ENCODE measurements at places on chromosomes 2 and 18.
A peak's percentile ranks its signal among the peaks of the same experiment; 100 is the strongest.

- no peak for DNase-seq
Measured at GRCh38 chr2:29373870-29374269, 258.7 kb downstream of the CLIP4 start.

DNA sequence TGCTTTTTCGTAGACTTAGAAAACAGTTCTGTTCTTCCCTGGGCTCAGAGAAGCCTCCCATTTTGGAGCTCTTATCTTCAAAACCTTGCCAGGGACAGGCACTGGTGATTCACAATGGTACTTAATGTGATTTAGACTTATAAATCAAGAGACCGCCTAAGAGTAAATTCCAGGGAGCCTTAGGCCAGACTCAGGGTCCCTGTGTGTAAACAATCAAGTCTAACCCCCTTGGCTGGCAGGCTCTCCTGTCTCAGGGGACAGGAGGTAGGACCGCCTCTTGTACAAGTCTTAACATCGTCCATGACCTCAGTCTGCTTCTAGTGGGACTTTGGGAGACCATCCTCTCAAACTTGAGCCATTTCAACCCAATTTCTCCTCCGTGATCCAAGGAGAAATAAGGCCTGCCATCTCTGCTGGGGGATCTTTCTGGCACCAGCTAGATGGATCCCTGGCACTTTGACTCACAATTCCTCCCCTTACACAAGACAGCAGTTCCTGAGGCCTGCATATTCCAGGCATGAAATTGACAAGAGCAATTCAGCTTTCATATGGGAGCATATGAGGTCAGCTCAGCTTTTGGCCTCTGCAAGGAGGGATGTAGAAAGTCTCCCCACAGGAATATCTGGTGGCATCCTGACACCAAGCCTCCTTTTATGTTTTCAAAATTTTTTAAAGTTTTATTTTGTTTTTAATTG, 487.0 kb downstream of the TNS1 start:
- DNase-seq = no peak

DNA sequence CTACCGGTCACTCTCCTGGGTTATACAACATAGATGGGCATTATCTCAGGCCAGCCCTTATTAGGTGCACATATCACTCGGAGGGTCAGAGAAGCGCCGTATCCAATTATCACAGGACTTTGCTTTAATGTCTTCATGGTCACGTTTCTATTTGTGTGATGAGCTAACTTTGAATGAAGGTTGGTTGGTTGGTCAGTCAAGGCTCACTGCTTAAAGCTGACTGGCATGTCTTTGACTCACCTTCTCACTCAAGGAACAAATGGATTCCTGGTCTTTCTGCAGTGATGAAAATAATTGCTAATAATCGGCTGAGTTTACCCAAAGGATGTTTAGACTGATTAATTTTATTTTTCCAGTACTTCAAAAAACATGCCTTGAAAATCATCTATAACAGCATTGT, 39.7 kb downstream of the COLEC12 start:
- no peak for DNase-seq

DNA sequence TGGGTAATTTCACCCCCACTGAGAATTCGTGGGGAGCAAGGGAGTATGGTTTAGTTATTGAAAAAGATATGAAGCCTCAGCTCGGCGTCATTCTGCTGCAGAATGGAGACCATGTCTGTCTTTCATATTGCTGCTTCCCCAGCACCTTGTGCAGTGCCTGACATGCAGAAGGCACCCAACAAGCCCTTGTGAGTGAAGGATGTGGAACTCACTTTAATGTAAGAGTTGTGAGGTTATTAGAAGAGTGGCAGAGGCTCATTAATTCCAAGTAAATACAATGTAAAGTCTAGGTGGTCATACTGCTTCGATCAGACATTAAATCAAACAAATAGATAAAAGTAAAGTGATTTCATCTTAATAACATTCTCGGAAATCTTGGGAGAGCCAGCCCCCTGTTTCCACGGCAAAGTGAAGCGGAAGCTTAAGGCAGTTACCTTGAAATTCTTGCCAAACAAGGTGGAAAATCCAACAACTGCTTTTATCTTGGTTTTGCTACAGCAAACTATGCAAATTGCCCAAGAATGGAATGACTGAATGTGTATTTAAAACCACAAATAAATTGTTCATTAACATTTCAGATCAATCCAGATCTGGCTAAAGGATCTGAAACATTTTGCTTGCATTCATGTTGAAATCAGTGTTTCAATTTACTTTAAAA, 9.6 kb downstream of the CFAP221 start:
- DNase-seq = no peak

- DNase-seq = no peak
Measured at GRCh38 chr2:126749537-126749936, 93.6 kb downstream of the GYPC start.

- DNase-seq = no peak
Measured at GRCh38 chr2:88857951-88858411, 166.5 kb downstream of the RPIA start.

GRCh38 chr2:104749856-104750460, 104.0 kb upstream of the POU3F3 start:
- DNase-seq = no peak

GRCh38 chr2:126534478-126534877, 121.5 kb upstream of the GYPC start:
- no peak for DNase-seq

- no peak for DNase-seq
Measured at GRCh38 chr2:230134496-230135129, 65.9 kb upstream of the SLC16A14 start.

- no peak for DNase-seq
Measured at GRCh38 chr2:119910566-119910965, 102.3 kb upstream of the EPB41L5 start.

GRCh38 chr2:129797489-129798300, 181.8 kb upstream of the RAB6C start:
- DNase-seq = no peak

- DNase-seq = no peak
Measured at GRCh38 chr2:161871113-161871512, 202.9 kb downstream of the DPP4 start.

DNA sequence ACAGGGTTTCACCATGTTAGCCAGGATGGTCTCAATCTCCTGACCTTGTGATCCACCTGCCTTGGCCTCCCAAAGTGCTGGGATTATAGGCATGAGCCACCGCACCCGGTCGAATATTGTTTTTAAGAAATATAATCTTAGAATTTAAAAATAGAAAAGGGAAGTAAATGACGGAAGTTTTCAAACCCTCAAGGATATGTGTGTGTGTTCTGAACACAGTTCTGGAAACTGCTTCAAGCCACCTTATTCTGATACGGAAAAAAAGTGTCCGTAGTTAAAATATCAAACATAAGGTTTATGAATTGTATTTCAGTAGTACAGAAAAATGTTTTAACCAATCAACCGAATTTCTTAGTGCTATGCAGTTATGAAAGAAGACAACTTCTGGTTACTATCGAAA, 115.9 kb downstream of the UPP2 start:
- DNase-seq = no peak

GRCh38 chr2:216887138-216887537, 27.3 kb upstream of the TNP1 start:
- DNase-seq = no peak

DNA sequence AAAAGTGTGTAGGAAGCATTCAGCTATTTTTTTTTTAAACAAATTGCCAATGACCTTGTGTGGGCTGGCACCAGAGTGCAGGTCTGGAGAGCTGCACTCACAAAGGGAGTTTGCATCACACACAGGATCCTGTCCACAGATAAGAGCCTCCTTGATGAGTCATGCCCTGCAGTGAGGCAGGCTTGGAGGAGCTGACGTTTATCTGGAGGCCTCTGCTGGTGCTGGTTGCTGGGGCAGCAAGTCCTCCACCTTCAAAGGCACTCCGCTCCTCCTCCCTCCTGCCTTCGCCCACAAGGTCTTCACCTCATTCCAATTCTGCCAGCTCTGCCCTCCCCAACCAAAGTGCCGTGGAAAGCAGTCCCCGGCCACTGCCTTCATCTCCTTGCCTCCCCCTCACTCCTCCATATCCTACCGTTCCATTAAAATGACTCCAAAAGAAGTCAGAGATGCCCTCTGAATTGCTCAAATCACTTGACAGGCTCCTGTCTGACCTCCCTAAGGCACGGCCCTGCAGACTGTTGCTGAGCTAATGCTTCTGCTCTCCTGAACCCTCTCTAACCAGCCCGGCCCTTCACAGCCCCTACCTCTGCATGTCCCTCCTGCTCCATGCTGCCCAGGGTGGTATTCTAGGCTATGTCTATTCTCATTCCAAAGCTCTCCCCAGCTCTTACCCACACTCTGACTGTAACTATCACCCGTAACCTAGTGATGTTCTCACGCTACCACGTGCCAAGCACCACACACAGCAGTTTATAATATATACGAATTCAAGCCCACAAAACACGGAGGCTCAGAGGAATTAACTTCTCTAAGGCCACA, 30.9 kb downstream of the LONRF2 start:
- DNase-seq = peak; percentile 85

DNA sequence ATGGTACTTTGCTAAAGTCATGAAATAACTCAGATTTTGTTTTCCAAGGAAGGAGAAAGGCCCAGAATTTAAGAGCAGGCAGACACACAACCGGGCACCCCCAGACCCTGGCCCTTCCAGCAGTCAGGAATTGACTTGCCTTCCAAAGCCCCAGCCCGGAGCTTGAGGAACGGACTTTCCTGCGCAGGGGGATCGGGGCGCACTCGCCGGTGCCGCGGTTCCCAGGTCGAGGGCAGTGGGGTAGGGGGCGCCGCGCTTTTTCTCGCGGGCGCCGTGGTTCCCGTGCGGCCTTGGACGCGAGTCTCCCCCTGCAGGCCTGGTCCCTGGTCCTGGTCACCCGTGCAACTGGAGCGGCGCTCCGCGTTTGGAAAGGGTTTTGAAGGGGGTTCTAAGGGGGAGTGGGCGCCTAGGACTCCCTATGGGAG, 1.2 kb downstream of the ZNF236 start:
- peak; percentile 65 for DNase-seq

DNA sequence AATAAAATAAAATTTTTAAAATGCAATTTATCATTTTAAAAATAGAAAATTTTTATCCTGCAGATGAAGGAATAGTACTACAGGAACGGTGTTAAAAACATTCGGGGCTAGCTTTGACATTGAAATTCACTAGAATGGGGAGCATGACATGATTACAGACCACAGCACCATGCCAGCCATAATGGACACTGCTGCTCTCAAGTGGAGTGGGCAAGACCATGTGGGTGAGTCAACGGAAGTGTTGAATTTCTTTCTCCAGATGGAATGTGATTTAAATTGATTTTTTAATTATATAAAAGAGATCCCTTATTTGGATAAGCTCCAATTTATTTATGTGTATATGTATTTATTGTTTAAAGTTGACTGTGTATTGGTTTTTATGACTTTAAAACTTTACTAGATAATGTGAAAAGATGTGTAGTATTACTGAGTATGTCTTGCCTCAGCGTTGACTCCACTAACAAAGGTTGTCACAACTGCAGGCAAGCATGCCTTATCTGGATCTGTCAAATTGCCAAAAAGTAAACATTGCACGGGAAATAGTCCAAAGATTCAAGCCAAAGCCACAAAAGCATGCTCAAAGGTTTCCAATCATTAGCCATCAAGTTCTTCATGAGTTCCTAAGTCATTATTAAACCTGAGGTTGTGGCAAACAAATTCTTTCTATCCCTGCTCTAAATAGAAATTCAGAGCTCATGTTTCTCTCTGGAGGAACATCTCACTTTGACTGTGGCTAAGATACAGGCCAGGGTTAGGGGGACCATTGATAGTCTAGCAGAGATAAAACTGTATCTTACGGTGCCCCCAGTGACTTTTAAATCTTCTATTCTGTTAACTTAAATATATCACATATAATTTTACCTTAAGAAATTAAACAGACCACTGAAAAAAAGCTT, 536.9 kb downstream of the TMX3 start:
- no peak for DNase-seq

- DNase-seq = no peak
Measured at GRCh38 chr18:62611453-62612288, 88.8 kb downstream of the ZCCHC2 start.

GRCh38 chr2:126270587-126270986, 385.4 kb upstream of the GYPC start:
- no peak for DNase-seq

DNA sequence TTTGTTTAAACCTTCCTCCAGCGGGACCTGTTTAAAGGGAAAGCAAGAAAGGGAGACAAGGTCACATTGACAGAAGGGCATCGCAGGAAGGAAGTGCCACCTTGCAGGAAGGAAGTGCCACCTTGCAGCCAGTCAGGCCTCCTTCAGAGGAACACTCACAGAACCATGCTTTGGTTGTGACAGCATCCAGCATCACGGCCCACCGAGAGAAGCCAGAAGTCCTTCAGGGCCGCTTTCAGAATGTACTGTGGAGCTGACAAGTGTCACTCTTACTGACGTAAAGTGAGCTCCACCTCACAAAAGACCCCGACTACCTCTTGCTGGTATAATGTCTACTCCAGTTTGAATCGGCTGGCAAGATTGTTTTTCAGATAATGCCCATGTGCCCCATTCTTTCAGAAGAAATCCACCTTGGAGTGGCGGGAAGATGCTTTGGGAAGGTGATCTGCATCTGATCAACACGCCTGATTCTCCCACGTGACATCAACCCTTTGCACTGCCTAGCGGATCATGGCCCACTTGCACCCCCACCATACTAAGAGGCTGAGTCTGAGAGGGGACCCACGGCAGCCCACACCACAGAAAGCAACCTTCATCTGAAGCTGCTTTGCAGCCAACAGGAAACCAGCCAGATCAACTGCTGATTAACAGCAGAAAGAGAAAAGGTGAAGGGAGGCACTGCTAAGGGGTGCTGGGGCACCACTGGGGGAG, 99.8 kb downstream of the UXS1 start:
- DNase-seq = no peak

- no peak for DNase-seq
Measured at GRCh38 chr2:58122040-58122439, 75.4 kb downstream of the VRK2 start.

DNA sequence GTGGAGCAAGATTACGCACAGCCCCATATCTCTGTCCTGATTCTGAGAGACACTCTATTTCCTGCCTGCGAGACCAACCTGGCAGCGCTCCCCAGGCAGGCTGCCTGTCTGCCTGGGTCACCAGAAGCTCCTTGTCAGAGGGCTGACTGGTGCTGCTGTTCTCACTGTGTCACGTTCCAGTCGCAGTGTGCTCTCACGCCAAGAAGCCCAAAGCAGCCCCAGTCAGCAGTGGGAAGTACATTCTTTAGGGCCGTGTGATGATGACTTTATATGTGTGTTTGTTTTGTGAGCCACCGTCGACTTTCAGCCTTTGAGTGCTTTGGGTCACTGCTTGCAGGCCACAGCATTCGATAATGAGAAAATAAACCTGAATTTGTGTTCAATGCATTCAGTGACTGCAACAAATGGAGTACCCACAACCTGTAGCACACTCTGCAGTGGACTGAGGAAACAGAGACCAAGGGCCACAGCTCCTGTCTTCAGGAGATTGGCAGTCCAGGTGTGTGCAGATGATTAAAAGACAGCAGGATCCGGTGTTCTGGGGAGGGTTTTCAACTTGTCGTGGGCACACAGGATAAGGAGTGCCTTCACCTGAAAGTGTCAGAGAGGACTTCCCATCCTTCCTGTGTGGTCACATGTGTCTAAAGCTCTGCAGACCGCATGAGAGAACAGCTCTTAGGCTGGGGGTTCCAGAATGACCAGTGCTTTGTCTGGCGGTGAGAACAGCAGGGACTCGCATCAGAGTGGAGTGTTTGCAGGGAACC, 4.8 kb downstream of the TNFRSF11A start:
- no peak for DNase-seq
